ENCODE measurements at places on chromosomes 1 and 21.

DNA sequence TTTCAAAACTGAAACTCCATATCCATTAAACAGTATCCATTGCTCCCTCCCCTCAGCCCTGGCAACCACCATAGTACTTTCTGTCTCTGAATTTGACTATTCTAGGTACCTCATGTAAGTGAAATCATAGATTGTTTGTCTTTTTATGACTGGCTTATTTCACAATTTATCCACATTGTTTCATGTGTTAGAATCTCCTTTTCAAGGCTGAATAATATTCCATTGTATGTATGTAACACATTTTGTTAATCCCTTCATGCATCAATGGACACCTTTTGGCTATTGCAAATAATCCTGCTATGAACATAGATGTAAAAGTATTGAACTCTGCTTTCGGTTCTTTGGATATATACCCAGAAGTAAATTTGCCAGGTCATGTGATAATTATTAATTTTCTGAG lies 37.5 kb downstream of the AGO3 start:
- DNase-seq: no peak

GRCh38 chr1:111489604-111490003 lies 13.8 kb downstream of the ADORA3 start:
- DNase-seq: no peak

- peak; percentile 81 for DNase-seq
These were observed 51.4 kb upstream of the GPR157 start for GRCh38 chr1:9180111-9180819.

- peak; percentile 47 for DNase-seq
These were observed 34.0 kb upstream of the ARHGAP29 start for GRCh38 chr1:94271373-94271772.

- DNase-seq: no peak
These were observed 80.6 kb downstream of the CENPF start for GRCh38 chr1:214683621-214684020.

DNA sequence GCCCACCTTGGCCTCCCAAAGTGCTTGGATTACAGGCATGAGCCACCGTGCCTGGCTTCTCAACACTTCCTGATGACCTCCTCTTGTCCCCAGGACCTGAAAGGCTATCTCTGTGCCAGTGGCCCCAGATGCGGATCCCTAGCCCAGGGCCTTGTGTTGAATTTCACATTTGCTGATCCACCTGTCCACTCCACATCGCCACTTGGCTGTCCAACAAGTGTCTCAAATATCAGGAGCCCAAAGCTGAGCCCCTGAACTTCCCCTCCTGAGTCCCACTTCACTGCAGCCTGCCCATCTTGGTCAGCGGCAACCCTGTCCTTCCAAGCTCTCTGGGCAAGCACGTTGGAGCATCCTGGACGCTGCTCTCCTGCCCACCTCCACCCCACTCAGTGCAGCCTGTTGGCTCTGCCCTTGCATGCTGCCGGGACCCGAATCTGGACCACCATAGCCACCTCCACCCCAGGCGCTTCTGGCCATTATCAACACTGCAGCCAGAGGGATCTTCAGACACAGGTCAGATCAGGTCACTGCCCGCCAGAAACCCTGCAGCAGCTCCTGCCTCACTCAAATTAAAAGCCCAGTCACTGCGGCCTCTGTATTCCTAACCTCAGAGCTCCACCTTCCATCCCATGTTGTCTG lies 352.5 kb upstream of the VAMP3 start:
- DNase-seq: no peak

DNA sequence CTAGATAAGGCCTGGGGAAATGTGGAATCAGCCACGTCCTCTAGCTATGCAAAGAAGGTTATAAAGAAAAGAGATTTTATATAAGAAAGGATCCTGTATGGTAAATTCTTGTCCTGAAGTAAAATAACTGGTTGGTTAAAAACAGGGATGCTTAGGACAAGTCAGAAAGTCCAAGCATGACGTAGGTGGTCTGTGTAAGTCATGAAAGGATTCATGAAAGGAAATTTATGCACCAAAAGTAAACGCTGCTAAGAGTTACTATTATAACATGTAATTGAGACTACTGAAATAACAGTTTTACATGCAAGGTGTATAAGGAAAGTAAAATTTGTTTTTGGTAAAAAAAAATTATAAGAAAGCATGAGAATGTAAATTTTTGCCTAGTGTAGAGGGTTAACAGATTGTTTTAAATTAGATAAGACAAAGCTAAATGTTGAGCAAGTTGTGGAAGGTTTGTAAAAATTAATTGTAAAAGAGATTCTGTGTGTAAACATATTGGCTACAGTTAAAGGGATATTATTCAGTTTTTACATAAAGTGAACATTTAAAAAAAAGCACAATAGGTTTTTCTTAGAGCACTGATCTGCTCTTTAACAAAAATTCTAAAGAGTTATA lies 43.9 kb downstream of the PIGK start:
- peak; percentile 27 for DNase-seq

- no peak for DNase-seq
These were observed at the start of gene LRRC39 for GRCh38 chr1:100178091-100178490. Gene LRRC39 (minus strand): TSS chr1:100178256. CDS start chr1:100168516, 9,740 bp downstream.

GRCh38 chr1:38672692-38673091 lies 186.9 kb downstream of the RRAGC start:
- no peak for DNase-seq

DNA sequence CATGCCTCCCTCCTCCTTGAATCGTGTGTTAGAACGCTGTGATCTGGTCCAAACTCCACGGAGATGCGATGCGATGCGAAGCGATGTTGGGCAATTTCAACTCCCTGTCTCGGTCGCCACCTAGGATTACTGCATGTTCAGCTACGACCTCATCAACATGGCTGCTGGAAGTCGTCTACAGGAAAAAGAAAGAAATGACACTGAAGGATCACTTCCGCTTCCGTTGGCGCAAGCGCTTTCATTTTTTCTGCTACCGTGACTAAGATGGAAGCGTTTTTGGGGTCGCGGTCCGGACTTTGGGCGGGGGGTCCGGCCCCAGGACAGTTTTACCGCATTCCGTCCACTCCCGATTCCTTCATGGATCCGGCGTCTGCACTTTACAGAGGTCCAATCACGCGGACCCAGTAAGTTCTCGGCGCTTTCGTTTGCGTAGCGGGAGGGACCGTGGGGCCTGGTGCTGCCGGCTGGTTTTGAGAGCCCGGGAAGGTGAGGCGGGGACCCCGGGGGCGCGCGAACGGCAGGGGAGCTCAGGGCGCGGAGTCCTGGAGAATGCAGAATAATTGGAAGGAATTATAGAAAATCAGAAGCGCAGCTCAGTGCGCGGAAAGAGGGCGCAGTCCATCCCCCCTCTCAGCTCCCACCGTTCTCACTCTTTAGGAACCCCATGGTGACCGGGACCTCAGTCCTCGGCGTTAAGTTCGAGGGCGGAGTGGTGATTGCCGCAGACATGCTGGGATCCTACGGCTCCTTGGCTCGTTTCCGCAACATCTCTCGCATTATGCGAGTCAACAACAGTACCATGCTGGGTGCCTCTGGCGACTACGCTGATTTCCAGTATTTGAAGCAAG lies at the start of gene PSMB4:
PSMB4 (plus strand) TSS at position 250 of the 848 bp plus-strand sequence; CDS start at position 265, 15 bp downstream.
- DNase-seq: peak; percentile 93

DNA sequence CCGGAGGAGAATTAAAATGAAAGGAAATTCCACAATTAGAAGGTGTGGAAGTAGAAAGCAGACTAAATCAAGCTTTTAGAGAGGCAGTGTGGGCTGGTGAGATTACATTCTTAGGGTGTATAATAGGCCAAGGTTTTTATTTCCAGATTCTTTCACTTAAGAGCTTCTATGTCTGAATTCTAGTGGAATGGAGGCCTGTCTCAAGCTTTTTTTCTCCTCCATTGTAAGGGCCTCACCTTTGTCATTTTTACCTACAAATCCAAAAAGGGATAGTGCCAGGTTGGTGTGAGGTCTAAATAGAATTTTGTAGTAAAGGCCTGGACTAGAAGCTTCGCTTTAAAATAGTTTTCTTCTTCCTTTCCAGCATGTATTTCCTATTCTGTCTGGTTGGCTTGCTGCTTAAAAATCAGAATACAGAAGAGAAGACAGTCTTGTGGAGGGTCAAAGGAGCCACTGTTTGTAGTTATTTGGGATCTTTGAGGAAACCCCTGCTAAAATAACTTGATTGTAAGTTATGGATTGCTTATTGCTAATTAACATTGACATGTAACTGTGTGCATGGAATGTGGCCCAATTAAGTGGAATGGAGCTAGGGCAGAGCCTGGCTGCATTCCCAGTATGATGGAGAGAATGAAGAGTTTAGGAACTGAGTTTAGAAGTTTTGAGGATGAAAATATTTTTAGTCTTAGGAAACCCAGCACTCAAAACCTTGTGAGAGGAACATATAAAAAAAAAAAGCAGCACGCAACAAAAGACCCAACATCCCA lies 162.5 kb upstream of the B3GALT2 start:
- DNase-seq: no peak

GRCh38 chr1:152398812-152399698 lies 15.0 kb downstream of the CRNN start:
- peak; percentile 54 for DNase-seq

DNA sequence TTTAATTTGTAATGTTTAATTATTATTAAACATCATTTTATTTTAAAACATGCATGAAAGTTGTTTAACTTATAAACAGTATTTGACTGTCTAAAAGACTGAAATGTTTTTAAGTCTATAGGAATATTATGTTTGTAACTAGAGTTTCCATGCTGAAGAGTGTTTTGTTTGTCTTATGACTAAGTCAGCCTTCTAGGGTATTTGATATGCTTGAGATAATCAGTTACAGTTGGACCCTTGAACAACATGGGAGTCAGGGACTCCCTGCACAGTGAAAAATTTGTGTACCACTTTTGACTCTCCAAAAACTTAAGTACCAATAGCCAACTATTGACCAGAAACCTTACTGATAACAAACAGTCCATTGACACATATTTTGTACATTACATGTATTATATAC lies 45.5 kb upstream of the KANK4 start:
- peak; percentile 21 for DNase-seq

DNA sequence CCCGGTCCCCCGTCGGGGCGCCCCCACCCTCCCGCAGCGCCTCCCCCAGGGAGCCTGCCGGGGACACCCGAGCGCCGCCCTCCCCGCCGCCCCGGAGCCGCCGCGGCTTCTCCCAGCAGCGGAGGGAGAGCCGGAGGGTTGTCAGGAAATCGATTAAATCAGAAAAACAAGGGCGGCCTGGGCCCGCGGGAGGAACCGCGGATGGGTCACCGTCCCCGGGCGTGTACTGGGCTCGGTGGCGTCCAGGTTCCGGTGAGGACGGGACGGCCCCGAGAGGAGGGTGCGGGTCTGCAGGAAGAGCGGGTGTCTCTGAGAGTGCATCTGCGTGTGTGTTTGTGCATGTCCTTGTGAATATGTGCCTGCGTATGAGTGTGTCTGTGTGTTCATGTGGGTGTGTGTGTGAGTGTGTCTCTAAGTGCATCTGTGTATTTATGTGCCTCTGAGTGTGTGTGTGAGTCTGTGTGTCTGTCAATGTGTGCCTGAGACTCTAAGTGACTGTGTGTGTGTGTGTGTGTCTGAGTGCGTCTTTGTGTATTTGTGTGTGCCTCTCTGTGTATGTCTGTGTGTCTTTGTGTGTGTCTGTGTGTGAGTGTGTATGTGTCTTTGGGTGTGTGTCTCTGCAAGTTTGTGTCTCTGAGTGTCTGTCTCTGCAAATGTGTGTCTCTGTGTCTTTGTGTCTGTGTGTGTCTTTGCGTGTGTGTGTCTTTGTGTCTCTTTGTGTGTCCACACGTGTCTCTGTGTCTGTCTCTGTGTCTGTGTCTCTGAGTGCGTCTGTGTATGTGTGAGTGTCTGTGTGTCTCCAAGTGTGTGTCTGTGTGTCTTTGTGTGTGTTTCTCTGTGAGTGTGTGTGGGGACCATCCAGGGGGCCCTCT lies 1.1 kb downstream of the SPSB1 start:
- peak; percentile 12 for DNase-seq

DNA sequence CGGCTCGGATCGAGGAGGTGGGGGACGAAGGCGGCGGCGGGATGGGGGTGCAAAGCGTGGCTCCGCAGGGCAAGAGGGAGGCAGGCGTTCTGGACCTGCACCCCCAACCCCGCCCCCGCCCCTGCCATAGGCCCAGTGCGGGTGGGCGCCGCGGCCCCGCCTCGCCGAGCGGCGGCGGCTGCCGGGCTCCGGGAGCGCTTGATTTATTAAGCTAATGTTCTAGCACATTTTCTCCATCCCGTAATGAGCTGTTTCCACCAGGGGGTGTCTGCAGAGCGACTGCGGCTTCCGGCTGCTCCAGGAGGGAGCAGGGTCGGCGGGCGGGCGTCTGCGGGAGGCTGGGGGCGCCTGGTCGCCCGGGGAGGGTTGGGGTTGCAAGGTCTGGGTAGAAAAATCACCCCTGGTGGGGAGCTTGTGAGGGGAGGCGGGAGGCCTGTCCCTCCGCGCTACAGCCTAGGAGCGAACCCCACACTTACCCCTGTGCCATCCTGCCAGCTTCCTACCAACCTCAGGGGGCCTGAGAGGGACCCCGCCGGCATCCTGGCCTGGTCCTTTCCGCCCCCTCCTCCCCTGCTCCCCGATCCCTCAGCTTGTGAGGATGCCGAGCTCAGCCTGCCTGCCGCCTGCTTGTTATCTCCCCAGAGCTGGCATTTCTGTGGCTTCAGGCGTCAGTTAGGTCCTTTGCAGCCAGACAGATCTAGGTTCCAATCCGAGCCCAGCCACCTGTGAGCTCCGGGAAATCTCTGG lies 48.5 kb upstream of the ACOT11 start:
- DNase-seq: peak; percentile 54

GRCh38 chr1:167663002-167663772 lies 33.2 kb downstream of the RCSD1 start:
- peak; percentile 50 for DNase-seq

- no peak for DNase-seq
These were observed 6.2 kb downstream of the EDN2 start for GRCh38 chr1:41478118-41478748.

DNA sequence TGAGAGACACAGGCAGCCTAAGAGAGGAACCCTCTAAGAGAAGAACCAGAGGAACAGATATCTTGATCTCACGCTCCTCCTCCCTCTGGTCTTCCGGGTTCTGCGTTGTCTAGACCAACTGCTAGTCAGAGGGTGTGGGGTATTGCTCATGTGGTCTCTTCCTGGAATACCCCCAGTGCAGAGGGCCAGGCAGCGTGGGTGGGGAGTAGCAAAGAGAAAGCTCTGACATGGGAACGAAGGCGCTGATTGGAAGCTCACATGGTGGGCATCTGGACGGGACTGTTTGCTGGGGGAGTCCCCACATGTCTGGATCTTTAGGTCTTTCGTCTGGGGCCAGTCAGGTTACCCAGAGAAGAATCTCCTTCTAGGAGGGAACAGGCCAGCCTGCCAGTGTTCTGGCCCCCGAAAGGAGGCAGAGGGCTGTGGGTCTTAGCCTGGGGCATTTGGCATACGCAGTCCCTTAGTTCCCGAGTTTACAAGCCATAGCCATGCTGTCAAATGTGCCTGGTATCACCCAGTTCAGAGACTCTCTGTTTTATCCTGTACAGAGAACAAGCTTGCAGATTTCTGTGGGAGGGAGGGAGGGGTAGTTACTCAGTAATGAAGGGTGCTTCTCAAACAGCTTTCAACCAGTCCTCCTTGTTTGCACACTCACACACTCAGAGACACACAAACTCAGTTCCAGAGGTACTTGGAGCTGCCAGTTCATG lies 18.3 kb upstream of the IL6R start:
- DNase-seq: no peak

GRCh38 chr1:234584420-234584805 lies 25.6 kb downstream of the IRF2BP2 start:
- DNase-seq: no peak

- DNase-seq: peak; percentile 36
These were observed 39.6 kb upstream of the TRABD2B start for GRCh38 chr1:48036710-48037355.
